ENCODE measurements at places on chromosomes 11 and 22.

GRCh38 chr22:22030493-22031182, 48.1 kb upstream of the TOP3B start:
- no peak for DNase-seq

GRCh38 chr22:37219533-37219932, 7.3 kb upstream of the SSTR3 start:
- DNase-seq, result no peak

DNA sequence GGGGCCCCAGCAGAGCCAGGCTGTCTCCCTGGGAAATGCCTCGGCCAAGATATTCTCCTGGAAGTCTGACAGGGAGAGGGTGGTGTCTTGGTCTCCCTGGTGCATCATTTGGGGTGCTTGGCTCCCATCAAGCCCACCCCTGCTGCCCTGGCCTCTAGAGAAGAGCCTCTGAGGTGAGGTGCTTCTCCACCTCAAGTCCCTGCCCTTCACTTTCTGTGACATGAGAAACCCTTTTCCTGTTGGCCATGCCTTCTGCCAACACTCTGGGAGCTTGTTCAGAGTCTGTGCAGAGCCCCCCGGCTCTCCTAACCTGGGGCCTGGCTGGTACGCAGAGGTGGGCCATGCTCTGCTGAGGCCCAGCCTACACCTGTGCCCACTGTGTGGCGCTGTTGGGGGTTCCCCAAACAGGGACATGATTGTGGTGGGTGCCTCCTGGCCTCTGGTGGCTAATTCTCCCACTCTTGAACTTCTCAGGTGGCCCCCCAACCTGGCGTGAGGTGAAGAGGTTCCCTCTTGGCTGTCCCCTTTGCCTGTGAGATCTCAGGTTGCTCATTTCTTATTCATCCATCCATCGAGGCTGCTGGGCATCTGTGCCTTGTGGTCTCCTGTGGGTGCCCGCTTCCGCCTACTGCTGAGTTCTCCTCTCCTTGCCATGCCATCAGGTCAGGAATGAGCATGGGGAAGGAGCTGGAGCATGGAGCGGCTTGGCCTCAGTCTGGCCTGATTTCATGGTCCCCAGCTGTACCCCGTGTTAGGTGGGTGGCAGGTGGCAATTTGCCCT, 19.2 kb upstream of the DGCR8 start:
- no peak for DNase-seq

DNA sequence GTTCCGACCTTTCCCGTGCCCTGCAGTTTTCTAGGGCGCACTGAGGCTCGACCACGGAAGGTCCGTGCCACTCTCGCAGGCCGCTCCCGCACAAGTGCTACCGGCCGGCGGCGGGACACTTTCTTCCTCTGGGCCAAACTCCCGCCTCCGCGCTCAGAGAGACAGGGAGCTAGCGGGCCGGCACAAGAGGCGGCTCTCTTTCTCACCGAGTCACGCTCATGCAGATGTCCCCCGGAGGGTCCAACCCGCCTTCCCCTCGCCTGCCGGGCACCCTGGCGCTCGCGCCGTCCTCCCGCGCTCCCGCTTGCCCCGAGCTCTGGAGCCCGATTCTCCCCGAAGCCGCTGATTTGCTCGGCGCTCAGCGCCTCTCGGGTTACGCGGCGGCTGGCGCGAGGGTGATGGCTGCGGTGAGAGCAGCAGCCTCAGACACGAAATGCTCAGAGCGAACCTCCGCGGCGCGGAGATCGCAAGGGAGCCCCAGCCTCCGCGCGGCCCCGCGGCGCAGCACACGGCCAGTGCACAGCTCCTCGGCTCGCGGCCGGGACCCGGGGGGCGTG, 1.0 kb downstream of the LMO1 start:
- DNase-seq, result peak; percentile 44

DNA sequence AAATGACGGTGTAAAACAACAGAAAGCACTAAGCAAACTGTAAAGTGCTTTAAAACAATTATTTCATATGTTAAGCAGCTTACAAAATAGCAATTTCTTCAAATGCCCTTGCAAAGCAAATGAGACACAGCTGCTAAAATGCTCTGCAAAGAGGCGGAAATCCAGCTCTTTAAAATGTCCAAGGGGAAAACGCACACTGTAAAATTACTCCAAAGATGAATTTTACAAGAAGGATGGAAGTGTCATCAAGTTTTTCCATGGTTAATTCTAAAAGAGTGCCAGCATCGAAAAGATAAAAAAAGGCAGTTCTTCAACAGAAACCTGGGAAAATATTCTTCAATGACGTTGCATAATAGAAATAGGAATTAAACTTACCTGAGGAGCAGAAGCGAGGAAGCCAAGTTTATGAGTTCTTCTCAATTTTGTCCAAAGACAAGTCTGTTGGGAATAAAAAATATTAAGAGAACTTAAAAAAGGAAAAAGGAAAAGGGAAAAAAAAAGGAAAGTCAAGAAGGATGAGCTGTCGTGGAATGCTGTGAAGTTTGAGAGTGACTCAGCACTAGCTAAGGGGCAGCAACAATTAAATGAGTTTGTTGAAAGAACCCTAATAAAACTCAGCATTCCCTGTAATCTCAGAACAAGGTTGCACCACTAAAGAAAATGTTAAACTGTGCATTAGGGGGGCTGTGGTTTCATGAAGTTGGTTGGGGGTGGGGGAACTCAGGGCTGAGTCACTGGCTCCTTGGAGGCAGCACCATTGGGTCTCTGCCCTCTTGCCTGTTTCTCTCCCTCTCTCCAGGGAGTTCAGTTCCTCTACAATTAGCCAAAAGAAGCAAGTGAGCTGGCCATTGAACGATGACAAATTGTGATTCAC, 64.2 kb upstream of the BLID start:
- DNase-seq, result peak; percentile 78

- DNase-seq, result no peak
Observed at GRCh38 chr22:37269936-37270678, 12.2 kb upstream of the CYTH4 start.

DNA sequence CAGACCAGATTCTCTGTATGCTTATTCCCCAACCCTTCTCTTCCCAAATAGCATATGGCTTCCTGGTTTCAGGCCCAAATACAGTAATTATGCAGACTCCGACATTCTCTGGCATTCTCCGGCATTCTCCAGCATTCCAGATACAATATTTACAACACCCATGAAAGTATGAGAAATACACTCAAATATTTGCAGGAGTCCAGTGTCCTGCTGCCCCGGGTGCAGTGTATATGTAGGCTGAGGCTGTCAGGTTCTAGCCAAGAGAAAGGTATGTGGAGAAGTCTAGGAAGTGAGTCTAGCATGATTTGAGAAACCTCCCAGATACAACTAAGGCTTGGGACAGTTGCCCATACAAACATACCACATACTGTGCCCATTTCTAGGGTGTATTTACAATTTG, 160.7 kb downstream of the SOX6 start:
- DNase-seq, result no peak

GRCh38 chr22:37088108-37088605, 21.4 kb downstream of the TMPRSS6 start:
- no peak for DNase-seq

GRCh38 chr11:123152951-123153350, 42.1 kb downstream of the CLMP start:
- no peak for DNase-seq

- peak; percentile 36 for DNase-seq
Observed at GRCh38 chr11:21511835-21512440, 680.9 kb upstream of the ANO5 start.

DNA sequence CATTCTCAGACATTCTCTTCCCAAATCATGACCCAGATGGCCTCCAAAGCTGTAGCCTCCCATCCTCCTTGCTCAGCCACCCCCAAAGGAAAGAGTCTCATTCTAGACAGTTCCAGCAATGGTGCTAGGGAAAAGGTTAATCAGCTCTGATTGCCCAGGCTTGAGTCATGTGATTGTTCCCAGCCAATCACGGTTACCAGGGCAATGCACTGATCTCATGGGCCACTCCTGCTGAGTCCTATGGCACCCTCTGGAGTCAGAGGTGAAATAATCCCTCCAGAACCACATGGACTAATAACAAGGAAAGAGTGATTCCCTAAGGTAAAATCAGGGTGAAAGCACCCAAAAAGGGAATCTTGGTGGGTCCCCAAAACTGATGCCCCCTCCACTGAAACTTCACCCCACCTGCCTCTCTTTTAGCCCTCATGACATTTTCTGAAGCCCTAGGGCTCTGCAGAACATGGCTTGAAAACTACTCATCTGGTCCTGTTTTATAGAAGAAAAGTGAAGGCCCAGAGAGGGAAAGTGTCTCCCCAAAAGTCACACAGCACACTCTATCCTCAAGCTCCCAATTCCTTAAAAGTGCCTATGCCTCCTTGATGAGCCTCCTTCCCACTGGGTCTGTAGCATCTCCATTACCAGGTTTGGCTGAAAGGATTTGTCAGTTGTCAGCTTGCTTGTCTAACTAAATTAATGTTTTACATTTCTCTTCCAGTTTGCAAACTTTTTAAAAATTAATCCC, 203.7 kb downstream of the MN1 start:
- peak; percentile 55 for DNase-seq

DNA sequence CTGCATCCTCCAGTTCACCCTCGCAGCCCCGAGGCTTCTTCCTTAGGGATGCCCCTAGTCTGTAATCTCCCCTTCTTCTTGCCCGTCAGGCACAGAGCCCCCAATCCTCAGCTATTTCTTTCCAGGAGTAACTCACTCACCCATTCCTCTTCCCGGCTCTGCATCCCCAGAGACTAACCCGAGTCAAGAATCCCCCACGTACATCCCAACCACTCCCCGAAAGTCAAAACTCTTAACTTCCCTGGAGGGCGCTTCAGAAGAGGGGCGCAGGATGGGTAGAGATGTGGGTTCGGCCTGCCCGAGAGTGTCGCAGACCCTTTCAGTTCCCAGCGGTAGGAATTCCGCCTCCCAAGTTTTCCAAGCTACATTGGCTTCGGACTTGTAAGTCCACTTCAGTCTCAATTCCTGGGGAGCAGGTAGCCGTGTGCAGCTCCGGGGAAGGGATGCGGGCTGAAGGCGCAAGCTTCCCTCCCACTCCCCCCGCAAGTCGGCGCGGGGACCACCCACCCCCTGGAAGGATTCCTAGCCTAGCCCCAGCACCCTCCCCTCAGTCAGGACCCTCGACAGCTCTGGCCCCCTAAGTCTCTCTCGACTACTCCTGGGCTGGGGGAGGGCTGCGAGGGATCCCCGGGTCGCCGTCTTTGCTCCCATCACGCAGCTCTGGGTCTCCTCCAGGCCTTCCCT, 871 bp downstream of the BDNF start:
- DNase-seq, result peak; percentile 37

DNA sequence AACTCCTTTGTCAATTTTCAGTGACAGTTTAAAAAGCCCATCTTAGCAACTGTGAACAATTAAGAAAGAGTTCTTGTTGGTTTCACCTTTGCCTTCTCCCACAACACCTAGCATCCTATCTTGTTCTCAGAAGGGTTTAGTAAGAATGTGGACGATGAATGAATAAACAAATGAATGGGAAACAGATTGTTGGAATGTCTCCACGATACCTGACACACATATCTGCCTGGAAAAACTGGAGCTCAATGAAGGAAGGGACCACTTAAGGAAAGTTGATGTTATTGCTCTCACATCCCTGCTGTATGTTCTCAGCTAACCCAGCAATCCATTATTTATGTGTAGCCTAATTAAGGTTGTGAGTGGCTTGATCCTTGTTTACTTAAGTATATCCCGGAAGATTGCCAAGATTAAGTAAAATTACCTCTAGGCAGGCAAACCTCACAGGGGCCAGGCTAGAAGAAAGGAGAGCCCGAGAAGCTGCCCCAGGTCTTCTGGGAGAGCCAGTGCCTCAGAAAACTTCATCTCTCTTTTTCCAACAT, 286.4 kb downstream of the NXPE2 start:
- no peak for DNase-seq

- no peak for DNase-seq
Observed at GRCh38 chr11:119126675-119127268, 5.4 kb downstream of the HINFP start.

DNA sequence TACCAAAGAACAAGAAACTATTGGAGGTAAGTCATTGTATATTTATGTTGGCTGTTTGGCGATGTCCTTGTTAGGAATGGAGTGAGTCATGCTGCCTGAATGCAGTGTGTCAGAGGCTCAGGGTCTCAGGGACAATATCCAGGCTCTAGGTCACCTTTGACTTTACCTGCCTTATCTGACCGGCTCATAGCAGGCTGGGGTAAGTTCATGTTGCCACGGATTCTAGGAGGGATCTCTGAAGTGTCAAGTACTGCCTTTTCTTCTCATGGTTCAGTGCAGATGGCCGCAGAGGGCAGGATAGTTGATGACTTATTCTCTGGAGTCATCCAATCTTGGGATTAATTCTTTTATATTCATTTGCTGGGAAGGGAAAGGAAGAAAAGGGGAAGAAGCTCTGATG, 53.2 kb downstream of the SPON1 start:
- DNase-seq, result peak; percentile 17

GRCh38 chr22:22474733-22475132, 33.8 kb downstream of the ZNF280B start:
- no peak for DNase-seq

DNA sequence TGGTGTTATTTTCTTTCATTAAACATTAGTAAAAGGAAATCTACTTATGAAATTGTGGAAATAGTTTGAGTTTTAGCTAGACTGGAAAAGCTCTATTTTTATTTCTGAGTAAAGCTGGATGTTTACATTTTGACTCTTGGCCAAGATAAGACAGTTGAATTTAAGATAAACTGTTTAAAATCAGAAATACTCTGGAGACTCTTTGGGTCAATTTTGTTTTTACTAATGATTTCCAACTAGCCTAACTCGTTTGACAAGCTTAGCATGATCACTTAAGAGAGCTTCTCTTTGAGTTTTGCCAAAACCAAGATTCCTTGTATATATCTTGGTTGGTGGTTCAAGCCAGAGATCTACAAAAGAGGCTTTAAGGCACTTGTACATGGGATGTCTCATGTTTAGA, 724.8 kb upstream of the LUZP2 start:
- DNase-seq, result no peak

DNA sequence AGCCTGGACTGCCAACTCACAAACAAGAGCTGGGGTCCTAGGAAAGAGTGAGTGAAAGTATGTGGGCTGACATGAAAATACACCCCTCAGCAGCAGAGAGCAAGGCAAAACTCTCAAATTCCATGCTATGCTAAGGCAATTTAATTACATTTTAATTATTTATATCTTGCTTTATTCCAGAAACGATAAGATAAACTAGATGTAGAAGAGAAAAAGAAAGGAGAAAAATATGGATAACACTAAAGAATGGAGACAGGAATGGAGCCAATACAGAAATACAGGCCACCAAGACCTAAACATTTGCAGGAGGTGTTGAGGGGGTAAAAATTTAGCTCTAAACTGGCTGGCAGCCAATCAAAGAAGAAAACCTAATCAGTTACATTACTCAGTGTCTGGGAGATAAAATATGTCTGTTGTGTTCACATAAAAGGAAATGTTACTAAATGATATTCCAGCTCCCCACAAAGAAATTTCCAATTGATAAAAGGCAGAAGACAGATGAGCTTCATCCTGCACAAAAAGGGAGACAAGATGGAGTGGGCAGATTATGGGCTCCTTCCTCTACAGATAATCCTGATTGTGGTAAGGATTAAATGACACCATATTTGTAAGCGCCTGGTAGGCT, 223.5 kb upstream of the BLID start:
- DNase-seq, result no peak

GRCh38 chr22:27919942-27920755, 1.1 kb upstream of the PITPNB start:
- no peak for DNase-seq

GRCh38 chr11:45058647-45058950, 87.8 kb upstream of the PRDM11 start:
- no peak for DNase-seq

GRCh38 chr22:27133681-27134314, 476.4 kb downstream of the MIAT start:
- DNase-seq, result peak; percentile 61
